ENCODE measurements at places on chromosomes 5 and 9. TPM values are rescaled to one million over a fixed set of nuclear protein-coding genes. Genes with fewer than 3 reads are reported as not detected.

The BTNL3 gene
- not detected for total RNA-seq

The ADAMTS6 gene
- 2.0 TPM for total RNA-seq

The GPX3 gene
- not detected for total RNA-seq

The HAND1 gene
- total RNA-seq = not detected

The TAF11L10 gene
- not detected for total RNA-seq

The KIAA0825 gene
- total RNA-seq = 1.1 TPM

The GPR151 gene
- not detected for total RNA-seq

The RAB3C gene
- total RNA-seq = not detected

The PRUNE2 gene
- total RNA-seq = 1.1 TPM

The NLN gene
- 14.2 TPM for total RNA-seq

The PCA3 gene
- not detected for total RNA-seq

The INPP5E gene
- total RNA-seq = 18.5 TPM

The FOXI1 gene
- total RNA-seq = not detected

The BRINP1 gene
- total RNA-seq = not detected

The LHX6 gene
- total RNA-seq = not detected

The CSF2 gene
- 54.1 TPM for total RNA-seq

The NSG2 gene
- not detected for total RNA-seq

The SHISAL2B gene
- total RNA-seq = not detected

The NUDT12 gene
- total RNA-seq = 1.2 TPM

The SLC6A7 gene
- not detected for total RNA-seq

Measured in T-helper 2 cell treated with Interferon-gamma antibody and Interleukin-4, amounts not matched to agents 100 ng/mL and 5 ng/mL, for 36 hours (primary cell).